ENCODE measurements at places on chromosomes 13 and 19.

- no peak for DNase-seq
Observed at GRCh38 chr13:30866677-30867076, 39.4 kb upstream of the MEDAG start.

DNA sequence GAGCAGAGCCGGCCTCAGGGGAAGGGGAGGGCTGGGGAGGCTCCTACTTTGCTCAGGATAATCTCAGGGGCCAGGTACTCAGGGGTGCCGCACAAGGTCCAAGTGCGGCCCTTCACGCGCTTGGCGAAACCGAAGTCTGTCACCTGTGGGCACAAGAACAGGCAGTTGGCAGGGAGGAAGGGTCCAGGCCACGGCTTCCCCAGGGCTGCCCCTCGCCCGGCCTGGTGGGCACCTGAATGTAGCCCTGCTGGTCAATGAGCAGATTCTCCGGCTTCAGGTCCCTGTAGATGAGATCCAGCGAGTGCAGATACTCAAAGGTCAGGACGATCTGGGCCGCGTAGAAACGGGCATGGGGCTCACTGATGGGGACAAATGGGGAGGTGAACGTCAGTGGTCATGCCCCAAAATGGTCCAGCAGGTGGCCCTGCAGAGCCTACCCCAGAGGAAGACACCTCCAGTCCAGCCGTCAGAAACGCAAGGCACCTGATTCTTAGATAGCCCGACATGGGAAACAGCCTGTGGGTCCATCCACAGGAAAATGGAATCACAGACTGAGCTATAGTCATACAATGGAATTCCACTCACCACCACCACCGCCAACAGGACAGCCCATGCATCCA lies 7.1 kb upstream of the SAMD1 start:
- DNase-seq, result no peak

DNA sequence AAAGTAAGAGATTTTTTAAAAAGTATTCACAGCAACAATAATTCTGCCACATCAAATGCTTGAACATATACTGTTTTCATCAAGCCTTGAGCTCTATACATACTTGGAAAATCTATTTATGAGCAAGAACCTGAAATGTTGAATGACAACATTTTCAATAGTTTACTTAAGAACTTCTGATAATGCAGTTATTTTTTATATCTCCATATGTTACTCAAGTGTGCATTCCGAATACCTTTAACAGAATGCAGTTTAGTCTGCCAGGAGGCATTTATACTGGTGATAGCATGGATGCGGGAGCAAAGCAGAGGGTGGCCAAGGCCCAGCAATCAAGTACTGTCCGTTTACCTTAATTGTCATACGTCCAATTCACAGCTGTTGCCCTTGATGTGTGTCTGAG lies 589.5 kb downstream of the KCTD12 start:
- no peak for DNase-seq

DNA sequence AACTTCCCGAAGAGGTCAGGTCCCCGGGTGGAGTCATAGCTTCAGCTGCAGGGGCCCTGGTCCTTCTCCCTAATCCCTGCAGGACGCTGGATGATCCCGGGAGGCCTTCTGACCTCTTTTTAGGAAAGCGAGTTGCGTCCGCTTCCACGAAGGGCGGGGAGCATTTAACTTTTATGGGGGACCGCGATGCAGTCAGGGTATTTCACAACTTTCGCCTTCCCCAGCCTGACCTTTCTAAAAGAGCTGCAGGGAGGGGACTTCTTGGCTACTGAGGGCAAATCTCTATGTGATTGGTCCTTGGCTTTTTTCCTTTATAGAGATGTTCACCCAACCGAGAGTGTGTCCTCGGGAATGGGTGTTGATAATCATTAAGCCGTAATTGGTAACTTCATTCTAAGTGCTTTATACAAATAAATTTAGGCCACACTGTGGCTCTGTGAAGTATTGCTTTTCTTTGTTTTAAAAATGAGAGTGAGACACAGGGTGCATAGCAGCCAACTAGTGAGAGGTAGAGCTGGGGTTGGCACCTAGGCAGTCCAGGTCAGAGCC lies 778 bp downstream of the ZNF230 start:
- no peak for DNase-seq

GRCh38 chr13:32254916-32255723 lies 60.0 kb downstream of the ZAR1L start:
- no peak for DNase-seq

GRCh38 chr13:98541701-98542203 lies 35.2 kb downstream of the STK24 start:
- DNase-seq, result no peak

DNA sequence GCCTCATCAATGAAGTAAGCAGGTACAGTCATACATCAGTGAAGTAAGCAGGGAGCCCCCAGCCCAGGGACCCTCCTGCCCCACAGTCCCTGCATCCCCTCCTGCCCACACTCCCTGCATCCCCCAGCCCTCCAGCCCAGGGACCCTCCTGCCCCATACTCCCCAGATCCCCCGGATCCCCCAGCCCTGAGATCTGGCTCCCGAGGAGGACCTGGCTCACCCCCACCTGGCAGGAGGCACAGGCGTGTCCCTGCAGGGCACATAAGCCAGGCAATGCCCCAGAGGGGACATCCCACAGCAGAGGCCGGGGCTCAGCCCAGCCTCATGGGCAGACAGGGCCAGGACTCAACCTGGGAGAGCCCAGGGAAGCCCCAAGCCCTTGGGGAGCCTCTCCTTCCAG lies 53.6 kb upstream of the TPM4 start:
- DNase-seq, result no peak

- DNase-seq, result no peak
Observed at GRCh38 chr13:53368948-53369347, 340.3 kb downstream of the OLFM4 start.

DNA sequence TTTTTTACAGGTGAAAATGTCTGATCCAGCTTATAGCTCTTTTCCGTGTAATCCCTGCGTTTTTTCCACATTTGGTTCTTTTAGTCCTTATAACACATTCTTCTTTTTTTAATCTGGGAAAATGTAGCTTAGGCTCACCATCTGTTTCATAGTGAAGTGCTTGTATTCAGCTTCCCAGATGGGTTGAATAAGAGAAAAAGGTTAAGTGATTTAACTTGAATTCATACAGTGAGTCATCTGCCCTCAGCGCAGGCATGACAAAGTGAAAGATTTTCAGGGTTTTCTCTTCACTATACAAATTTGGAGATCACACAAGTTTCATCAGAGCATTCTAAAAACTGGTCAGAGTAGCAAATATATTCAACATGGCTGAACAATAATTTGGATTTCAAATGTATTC lies 224.8 kb downstream of the SPRY2 start:
- DNase-seq, result no peak

- peak; percentile 14 for DNase-seq
Observed at GRCh38 chr13:36998624-36999041, 507 bp downstream of the ALG5 start.

DNA sequence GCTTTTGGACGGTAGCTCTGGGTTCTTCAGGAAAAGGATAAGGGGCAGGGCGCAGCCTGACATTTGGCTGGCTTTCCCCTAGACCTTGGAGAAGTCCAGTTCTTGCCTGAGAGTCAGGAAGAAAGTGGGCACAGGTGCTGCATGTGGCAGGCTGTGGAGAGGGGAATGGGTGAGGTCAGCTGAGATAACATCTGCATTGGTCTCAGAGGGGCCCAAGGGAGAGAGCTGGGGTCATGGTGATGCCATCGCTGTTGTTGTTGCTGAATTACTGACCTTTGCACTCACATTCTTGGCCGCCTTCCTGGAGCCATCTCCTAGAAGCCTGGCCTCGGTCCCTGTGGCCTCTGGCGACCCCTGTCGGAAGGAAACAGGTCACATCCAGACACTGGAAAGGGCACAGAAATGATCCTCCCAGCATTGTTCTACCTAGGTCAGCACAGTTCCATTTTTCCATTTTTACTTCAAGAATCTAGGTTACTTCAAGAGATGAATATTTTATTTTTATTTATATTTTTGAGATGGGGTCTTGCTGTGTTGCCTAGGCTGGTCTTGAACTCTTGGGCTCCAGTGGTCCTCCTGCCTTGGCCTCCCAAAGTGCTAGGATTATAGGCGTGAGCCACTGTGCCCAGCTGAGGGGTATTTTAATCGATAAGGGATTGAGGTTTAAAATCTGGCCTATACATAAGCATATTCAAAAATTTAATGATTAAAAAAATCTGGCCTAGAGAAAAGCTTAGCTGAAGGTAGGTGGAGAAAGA lies 6.5 kb upstream of the LIPE start:
- DNase-seq, result peak; percentile 33

DNA sequence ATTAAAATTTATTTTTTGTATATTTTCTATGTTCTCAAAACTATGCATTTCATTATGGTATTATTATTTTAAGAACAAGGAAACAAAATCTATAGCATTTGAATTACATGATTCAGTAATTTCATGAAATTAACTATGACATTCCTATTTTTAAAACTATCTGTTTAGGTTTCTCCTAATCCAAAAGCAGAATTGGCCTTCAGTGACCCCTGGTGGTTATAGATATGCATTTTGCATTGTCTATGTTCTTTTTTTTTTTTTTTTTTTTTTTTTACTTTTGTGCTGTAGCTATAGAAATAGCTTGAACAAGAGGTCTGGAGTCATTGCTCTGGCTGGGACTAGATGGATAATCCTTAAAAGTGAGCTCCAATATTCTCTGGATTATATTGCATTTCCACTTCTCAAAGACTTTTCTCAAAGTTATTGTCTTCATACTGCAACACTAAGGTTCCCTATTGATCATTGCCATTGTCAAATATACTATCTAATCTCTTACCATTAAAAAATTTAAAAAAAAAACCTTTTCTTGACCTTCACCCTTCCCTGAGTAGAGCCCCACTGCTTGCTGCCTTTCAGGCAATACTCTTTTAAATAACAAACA lies 15.9 kb upstream of the DNAJC3 start:
- no peak for DNase-seq

DNA sequence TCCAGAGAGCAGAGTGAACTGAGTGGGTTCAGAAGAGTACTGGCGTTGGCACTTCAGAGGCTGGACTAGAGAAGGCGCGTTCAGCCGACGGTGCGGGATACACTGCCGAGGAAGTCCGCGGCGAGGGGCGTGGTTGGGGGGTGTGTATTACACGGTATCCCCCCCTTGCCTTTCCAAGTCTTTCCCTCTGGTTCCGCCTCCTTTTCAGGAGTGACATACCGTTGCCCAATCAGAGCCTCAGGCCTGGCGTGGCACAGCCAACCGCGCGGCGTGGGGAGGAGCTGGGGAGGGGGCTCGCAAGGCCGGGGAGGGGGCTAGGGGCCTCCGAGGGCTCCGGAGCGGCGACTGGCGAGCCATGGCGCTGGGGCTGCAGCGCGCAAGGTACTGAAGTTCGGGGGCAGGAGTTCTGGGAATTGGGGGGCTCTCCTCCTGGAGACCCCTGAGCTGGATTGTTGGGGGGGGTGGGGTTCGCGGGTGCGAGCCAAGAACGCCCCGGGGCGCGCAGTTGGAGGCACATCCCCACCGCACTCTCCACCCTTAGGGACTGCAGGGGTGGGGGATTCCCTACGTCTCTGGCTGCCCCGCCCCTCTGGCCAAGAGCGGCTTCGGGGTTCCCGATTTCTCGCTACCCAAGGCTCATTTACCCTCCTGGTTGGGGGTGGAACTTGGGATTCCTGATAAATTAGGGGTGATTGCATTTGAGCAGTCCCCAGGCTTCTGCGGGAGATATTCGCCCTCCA lies at the start of gene HIF3A:
Gene HIF3A (plus strand): TSS at position 321 of the 740 bp plus-strand sequence. CDS start 35 bp downstream, at position 356.
- DNase-seq, result no peak

- DNase-seq, result no peak
Observed at GRCh38 chr19:32671883-32672593, 2.9 kb downstream of the ANKRD27 start.

DNA sequence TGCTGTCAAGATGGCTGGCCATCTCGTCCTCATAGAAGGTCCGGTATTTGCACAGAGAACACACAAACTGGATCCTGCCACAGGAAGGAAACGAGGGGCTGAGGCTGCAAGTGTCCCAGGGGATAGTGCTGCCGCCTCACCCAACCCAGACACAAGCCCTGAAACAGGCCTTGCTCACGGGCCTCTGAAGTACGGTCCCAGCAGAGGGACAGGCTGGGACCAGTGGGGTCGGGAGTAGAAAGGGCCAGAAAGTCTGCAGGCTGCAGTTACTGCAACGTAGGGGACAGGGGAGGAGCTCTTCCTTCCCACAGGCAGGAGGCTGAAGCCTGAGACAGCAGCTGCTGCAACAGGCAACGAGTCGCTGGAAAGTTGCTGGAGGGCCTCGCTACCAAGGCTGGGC lies 18.2 kb upstream of the AKAP8 start:
- no peak for DNase-seq

- DNase-seq, result no peak
Observed at GRCh38 chr13:103772576-103772975, 706.4 kb upstream of the SLC10A2 start.

DNA sequence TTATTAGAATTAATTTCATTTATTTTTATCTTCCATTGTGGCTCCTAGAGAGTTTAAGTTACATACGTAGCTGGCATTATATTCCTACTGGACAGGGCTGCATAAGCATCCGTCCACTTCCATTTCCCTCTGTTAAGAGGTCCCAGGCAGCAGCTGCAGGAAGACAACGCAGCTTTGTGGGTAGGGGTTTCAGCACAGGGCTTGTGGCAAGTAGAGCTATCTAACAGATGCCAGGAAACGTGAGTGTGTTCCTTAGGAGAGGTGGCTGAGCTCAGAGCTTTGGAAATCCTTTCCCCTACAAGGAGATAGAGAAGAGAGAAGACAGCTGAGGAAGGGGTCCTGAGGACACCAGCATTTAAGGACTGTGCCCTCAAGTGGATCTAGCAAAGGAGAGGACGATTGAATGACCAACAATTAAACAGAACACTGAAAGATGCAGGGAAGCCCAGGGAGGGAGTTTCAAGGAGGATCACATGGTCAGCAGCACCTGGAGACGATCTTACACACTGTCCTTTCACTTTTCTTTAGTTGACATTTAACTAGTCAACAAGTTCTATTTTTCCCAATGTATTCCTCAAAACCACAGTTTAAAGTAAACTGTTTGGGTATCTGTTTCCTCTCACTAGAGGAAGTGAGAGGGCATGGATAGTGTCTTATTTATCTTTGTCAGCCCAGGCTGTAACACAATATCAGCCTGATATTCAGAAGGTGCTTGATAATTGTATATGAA lies 2.3 kb upstream of the N4BP2L1 start:
- no peak for DNase-seq

DNA sequence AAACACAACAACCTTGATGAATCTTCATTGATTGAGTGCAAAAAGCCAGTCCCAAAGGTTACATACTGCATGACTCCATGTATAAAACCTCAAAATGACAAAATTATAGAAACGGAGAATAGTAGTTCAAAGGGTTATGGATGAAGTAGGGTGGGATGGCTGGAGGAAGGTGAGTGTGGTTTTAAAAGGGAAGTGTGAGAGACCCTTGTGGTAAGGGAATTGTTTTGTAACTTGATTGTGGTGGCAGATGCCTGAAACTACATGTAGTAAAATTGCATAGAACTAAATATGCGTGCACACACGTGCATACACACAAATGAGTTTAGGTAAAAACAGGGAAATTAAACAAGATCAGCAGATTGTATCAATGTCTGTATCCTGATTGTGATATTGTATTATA lies 340.7 kb downstream of the MTUS2 start:
- DNase-seq, result no peak

DNA sequence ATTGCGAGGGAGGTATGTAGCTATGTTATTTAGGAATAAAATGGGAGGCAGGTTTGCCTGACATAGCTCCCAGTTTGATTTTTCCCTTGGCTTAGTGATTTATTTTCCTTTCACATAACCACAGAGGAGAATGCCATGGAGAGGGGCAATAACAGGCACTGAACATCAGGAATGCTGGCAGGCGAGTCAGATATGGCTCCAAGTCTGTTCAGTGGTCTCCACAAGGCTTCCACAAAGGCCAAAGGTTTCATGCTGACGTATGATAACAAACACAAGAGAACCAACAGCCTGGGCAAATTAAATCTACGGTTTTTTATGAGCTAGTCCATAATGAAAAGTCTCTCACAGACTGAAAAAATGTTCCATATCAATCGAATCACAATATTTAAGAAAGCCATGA lies 66.7 kb downstream of the SUCLA2 start:
- no peak for DNase-seq

- no peak for DNase-seq
Observed at GRCh38 chr13:44272692-44273091, 100.9 kb upstream of the SERP2 start.
